ENCODE measurements at places on chromosomes 12 and 14. TPM values are rescaled to one million over a fixed set of nuclear protein-coding genes. Genes with fewer than 3 reads are reported as not detected.

VRTN gene
- not detected for total RNA-seq

RHEBL1 gene
- 0.47 TPM for total RNA-seq

CCDC197 gene
- not detected for total RNA-seq

WNT1 gene
- not detected for total RNA-seq

C12orf54 gene
- total RNA-seq = not detected

KERA gene
- total RNA-seq = not detected

PTPRB gene
- total RNA-seq = 0.60 TPM

RNF212B gene
- total RNA-seq = not detected

STAC3 gene
- total RNA-seq = not detected

FAM186B gene
- total RNA-seq = not detected

OXA1L gene
- 84.5 TPM for total RNA-seq

ITGA7 gene
- total RNA-seq = 15.5 TPM

MORN3 gene
- total RNA-seq = 0.26 TPM

PPP1R1A gene
- not detected for total RNA-seq

GPRC5A gene
- 8.1 TPM for total RNA-seq

C14orf39 gene
- total RNA-seq = not detected

KRT6C gene
- not detected for total RNA-seq

MYF5 gene
- total RNA-seq = not detected

ACSS3 gene
- total RNA-seq = 8.8 TPM

OTX2 gene
- total RNA-seq = not detected

ZNF410 gene
- 43.9 TPM for total RNA-seq

ZDHHC17 gene
- total RNA-seq = 15.9 TPM

TBX3 gene
- 11.7 TPM for total RNA-seq
